ENCODE measurements at places on chromosomes 4 and X.
A peak's percentile ranks its signal among the peaks of the same experiment; 100 is the strongest.

DNA sequence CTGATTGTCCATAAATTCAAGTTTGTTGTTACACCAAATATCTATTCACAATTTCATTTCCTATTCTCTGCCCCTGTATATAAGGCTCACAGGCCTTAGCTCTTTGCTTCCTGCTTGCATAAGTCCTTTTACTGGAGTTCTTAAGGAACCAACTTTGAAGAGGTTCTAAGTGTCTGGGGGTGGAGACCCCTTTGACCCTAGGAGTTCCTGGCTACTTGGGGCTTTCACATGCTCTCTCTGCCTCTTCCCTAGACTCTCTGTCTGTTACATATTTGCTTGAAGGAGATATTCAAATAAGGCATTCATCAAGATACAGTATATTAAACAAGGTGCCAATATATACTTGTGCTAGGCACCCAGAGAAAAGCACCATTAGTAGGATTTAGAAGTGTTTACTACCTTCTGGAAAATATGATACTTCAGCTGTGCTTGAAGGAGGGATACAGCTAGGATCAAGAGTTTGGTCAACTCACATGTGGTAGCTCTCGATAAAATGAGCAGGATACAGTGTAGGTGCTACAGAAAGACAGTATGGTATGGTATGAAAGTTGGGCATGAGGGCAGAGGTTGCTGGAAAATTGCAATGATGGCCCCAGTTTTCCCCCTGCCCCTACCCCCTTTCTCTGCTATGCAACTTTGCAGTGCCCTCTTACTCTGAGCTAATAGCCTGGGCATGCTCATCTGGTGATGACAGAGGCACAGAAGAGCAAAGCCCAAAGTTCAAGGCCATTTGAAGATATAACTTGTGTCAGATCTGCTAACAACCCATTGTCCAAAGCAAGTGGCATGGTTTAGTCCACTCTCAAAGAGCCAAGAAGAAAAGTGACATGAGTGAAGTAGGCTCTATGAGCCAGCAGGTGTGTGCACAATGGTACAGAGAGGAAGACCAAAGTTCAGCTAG lies 107.6 kb upstream of the CPEB2 start:
- no peak for DNase-seq

- no peak for DNase-seq
Observed at GRCh38 chrX:29530501-29530900, 684.9 kb upstream of the MAGEB2 start.

DNA sequence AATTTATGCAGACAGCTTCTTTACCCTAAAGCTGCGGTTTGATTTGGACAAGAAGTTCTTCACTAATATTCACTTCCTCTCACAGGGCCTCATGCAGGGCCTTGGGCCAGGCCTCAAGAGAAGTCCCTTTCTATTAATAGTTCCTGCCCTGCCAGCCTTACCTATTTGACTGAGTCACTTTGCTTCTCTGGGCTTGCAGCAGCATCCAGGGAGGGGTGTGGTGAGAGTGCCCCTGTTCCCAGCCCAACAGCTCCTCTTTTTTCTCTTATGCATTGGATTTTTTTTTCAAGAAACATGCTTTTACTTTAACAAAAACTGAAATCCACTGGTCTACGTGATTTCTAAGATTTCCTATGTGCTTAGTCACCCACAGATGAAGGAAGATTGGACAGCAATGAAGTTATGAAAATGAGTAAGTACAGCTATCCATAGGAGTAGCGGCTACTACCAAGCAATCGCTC lies 26.7 kb downstream of the FAM156B start:
- DNase-seq, result no peak

GRCh38 chrX:71533516-71533850 lies 579 bp downstream of the OGT start:
- DNase-seq, result no peak

DNA sequence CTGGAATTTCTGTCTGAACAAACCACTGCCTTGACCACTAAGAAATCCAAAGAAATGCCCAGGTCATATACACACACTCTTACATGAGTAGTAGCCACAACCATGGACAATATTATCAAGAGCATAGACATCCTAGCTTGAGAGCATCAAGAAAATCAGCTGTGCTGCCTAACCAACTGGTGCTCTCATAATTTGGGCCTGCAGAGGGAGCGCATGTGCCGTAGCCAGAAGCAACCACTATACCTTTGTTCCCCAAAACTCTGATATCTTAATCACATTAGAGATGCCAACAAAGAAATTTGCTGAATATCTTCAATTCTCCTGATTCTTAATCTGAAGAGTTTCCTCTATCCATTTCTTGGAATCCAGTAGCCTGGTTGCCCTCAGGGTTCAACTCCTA lies 163.6 kb downstream of the ZNF674 start:
- DNase-seq, result no peak

DNA sequence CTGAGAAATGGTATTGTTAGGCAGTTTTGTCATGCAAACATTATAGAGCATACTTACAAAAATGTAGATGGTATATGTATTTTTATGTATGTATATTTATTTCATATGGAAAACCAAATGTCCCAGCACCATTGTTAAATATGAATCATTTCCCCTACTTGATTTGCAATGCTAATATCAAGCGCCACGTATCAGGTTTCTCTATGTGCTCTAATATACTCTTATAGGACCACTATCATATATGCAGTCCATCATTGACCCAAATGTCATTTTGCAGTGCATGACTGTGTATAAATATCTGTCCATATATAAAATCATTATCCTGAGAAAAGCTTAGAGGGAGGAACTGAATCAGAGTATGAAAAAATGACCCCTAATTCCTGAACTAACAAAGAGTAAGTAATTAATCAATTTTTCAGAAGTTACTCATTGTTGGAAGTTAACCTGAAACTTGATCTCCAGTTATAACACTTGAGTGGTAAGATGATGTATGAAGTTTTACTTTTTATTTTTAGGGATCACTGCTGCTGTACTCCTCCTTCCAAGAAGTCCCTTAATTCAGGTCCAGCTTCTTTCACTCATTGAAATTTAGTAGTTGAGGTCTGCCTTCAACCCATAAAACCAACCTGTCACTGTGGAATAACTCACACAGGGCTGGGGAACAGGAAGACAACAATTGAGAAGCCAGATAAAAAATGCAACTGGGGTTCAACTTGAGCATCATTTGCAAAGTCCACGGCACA lies 134.8 kb upstream of the LDB2 start:
- DNase-seq, result no peak

GRCh38 chr4:86233681-86234080 lies 126.2 kb downstream of the MAPK10 start:
- DNase-seq, result peak; percentile 5

DNA sequence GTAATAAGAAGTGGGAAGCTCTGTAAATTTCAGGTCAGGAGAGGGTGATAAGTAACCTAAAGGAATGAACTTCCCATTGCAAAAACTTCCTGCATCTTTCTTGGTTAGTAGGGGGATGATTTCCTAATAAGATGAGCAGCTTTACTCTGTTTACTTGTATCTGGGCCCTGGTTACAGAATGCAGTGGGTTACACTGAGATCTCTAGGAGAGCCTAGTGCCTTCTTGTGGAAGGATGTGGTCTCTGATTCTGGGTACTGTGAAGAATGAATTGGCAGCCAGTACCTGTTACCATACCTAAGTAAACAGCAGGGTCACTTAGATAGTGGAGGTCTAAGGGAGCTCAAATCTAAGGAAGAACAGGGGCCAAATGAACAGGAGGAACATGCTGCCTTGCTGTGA lies 320.6 kb downstream of the ARHGAP10 start:
- no peak for DNase-seq

GRCh38 chr4:156420623-156421022 lies 467.0 kb upstream of the CTSO start:
- no peak for DNase-seq

DNA sequence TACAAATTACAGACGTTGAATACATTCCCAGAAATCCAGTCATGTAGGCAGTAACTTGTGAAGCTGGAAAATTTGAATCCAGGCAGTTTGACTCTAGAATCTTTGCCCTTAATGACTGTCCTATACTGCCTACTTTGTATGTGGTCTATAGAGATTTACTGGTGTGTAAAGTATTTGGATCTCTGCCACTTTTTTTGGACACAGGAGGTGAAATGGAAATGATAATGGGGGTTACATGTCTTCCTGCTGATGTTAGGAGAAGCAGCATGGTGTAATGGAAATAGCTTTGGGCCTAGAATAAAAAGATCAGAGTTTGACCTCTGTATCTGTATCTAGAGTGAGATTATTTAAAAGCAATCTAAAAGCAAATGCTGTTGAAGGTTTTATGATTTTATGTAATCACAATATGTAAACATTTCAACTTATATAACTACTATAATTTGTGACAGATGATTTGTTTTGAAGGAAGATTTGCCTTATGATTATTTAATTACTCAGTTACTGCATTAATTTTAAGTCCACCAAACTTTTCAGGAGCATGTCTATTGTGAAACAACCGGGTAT lies 3.3 kb downstream of the COL4A5 start:
- DNase-seq, result no peak

DNA sequence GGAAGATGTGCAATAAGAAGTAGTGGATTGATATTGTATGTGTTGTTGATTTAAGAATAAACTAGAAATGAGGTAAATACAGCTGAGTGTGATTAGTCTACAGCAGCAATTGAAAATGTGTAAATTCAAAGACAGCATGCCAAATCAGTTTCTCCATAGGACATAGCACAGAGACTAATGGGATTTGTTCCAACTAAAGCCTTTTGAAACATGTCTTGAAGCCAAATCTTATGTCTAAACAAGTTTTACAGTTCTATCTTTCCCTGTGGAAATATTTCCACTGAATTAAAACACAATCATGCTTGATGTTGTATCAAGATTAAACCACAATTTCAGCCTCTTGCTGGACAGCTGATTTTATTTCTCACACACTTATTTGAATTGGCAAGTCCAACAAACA lies 497.4 kb upstream of the FAM47C start:
- DNase-seq, result no peak

DNA sequence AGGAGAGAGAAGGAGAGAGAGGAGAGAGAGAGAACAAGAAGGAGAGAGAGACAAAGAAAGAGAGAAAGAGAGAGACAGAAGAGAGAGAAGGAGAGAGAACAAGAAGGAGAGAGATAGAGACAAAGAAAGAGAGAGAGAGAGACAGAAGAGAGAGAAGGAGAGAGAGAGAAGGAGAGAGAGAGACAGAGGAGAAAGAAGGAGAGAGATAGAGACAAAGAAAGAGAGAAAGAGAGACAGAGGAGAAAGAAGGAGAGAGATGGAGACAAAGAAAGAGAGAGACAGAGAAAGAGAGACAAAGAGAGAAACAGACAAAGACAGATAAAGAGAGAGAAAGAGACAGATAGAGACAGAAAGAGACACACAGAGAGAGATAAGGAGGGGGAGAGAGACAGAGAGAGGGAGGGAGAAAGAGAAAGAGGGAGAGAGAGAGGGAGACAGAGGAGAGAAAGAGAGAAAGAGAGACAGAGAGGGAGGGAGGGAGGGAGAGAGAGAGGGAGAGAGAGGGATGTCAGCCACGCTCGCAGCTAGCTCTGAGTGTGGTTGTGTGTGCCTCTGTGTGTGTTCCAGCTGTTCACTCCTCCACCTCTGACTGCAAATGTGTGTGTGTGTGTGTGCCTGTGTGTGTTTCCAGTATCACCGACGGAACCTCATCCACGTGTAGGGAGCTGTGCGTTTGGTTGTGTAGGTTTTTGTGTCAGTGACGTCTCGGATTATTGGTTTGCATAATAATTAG lies 105.8 kb downstream of the CRLF2 start:
- DNase-seq, result no peak

DNA sequence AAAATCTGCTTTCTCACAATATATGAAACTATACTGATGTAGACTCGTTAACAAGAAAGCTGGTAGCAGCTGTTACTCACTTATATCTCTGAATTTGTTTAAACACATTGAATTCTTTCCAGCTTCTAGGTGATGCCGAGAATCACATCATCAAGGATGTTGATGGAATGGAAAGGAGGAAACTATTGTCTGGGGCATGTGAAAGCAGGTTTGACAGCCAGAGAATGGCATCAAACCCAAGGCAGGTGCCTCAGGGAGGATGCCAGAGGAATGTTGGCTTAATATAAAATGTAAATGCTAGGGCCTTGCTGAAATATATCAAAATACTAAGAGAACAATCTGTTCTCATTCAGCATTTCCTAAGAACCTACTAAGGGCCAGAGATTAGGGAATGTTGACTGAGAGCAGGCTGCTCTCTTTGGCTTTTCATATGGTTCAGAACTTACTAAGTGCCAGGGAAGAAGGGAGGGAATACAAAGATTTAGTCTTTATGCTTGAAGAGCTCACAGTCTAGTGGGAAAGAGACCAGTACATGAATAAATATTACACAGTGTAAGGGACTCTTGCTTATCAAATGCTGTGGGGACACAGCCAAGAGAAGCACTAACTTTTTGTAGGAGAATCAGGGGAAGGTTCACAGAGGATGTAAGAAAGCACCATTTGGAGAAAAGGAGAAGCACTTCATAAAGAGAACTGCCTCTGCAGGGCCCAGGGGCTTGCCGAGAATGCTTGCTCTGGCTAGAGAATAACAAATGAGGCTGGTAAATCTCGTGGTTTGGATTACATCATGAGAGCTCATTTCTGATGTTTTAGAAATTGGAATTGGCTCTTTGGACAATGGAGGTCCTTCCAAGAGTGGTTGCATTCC lies 14.7 kb downstream of the SLIT2 start:
- DNase-seq, result no peak

DNA sequence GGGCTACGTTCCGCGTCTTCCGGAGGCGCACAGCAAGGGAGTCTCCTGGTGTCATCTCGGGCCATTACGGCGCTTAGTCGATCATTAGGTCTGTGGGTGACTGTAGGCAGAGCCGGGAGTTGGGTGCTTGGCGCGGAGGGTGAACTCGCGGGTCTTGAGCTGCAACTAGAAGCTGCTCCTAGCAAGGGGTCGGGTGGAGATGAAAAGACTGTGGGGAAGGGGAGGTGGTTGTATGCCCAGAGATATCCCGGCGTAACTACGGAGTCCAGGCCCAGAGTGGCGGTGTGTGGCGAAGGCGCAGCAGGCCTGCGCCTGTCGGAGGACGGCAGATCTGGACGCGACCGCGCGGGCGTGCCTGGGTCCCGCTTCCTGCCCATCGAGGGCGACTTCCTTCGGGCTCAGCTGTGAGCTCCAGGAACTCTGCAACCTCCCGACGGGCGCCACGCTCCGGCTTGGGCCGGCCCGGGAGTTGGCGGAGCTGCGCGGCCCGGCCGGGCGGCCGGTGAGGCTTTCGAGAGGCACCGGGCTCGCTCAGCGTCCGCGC lies 2.7 kb upstream of the NKX3-2 start:
- DNase-seq, result no peak

GRCh38 chrX:66766318-66766717 lies 127.4 kb upstream of the EDA2R start:
- DNase-seq, result no peak

DNA sequence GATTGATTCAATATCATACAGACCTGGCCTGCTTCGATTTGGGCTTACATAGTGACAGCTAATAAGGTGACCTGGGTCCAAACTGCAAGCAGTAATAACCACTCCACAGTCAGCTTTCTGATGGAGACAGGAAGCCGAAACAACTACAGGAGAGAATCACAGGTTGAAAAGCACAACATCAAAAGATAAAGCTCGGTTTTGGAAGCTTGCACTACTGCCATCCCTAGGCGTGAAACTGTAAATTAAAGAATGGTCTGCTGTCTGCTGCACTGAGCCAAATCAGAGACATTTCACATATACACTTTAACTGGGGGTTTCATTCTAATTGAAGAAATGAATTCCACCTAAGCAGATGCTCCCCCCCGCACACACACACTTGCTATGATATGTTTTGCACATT lies 116.3 kb downstream of the DHX15 start:
- no peak for DNase-seq
